Colonic mucosa (tissue), 4 donors: ENCODE measurements at places on chromosomes 2 and 18. TPM values are rescaled to one million over a fixed set of nuclear protein-coding genes. Genes with fewer than 3 reads are reported as not detected.

DNA sequence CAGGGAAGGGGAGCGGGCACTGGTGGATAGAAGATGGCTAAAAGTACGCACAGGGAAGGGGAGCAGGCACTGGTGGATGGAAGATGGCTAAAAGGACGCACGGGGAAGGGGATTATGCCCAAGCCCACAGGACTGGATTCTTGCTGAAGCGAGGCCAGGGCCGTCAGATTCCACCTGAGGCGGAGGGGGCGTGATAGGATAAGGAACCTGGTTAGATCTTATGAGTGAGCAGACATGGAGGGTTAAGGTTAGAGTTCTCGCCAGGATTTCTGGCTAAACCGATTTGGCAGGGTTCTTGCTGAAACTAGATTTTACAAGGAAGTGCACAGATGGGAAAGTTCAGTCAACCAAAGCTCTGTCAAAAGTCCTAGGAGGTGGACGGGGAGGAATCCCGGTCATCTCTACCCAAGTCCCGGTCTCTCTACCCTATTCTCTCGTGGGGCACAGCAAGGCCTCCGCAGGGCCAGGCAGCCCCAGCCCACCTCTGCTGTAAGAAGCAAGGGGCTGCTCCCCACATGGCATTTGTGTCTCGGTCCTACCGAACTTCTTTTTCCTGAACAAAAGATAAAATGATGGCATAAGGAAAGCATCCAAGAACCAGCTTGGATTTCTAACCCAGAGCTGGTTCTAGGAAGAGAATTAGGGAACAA is 140.8 kb downstream of the PTGR3 start:
- no peak for DNase-seq

DNA sequence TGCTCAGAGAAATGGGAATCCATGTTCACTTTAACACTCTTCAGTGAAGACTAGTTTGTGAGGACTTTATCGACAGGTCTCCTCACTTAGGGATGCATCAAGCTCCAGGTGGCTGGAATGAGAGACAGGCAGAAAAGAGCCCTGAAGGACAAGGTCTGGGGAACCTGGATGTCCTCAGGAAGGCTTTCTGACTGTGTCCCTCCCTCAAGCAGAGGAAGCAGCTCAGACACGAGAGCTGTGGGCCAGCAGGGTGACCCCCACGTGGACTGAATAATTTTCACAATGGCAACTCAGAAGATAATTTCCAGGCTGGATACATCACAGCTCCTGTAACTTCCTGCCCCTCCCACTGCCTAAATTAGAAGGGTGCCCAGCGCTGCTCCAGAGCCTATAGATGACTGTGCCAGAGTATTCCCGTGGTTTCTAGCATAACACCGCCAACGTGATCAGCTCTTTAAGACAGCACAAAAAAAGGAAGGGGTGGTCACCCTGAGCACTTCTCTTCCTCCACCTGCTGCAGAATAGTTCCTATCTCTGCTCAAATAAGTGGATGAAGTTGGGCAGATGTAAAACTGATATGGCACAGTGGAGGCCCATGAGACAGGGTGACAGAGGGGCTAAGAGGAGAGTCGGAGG is 25.7 kb upstream of the NCK2 start:
- no peak for DNase-seq

Gene SLC16A14
- total RNA-seq: 7.9 TPM

- no peak for DNase-seq
These were observed 48.1 kb downstream of the PSMG2 start for GRCh38 chr18:12750715-12751502.

Gene MSTN
- not detected for total RNA-seq

DNA sequence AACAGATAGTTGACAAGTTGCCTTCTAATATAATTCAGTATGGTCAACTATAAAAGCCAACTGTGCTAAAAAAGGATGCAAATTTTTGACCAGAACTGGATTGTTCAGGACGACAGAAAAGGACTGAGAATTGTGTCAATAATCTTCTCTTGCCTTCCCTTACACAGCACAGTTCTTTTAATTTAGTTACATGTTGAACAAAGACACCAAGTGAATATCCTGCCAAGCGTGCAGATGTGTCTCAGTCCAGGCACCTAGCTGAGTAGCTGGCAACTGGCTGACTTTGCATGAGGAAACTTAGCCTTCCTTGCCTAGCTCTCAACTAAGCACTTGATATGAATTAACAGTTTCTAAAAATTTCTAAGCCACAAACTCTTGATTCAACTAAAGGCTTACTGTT is 801.4 kb downstream of the BCL11A start:
- no peak for DNase-seq

Gene ASB18
- not detected for total RNA-seq

Gene NMUR1
- 0.45 TPM for total RNA-seq

DNA sequence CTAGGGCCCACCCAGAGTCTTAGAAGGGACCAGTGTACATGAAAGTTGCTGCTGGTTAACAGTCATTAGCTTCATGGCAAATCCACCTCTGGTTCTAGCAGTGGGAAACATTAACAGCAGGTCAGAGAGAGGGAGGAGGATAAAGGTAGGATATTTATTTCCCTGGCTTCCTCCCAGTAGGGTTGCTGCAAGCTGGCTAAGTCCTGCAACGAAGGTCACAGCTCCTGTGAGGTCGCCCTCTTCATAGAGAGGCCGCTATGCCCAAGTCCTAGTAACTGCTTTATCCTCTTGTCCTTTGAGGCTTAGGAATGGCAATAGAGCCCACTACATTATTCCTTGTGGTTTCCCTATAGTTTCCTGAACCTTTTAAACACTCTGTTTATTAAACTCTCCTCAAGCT is 84.0 kb upstream of the ACSL3 start:
- no peak for DNase-seq
